NB4 (cell line): ENCODE measurements at places on chromosomes 1 and 21.

GRCh38 chr1:72734415-72734814 is 452.1 kb upstream of the NEGR1 start:
- DNase-seq = no peak

- no peak for DNase-seq
These were observed 3.7 kb upstream of the MEGF6 start for GRCh38 chr1:3614755-3615742.

DNA sequence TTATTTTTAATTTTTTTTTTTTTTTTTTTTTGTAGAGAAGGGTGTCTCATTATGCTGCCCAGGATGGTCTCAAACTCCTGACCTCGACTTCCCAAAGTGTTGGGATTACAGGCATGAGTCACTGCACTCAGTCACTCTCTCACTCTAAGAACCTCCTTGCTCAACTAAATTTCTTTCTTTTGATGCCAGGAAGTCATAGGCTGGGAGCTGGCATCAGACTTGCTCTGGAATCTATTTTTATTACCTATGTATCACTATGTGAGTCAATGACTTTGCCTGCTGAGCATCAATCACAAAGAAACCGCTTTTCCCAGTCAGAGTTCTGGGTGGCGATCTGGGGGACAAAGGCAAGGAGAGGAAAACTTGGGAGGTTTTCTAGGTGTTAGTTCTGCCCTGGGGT is 35.5 kb upstream of the PARP1 start:
- no peak for DNase-seq

DNA sequence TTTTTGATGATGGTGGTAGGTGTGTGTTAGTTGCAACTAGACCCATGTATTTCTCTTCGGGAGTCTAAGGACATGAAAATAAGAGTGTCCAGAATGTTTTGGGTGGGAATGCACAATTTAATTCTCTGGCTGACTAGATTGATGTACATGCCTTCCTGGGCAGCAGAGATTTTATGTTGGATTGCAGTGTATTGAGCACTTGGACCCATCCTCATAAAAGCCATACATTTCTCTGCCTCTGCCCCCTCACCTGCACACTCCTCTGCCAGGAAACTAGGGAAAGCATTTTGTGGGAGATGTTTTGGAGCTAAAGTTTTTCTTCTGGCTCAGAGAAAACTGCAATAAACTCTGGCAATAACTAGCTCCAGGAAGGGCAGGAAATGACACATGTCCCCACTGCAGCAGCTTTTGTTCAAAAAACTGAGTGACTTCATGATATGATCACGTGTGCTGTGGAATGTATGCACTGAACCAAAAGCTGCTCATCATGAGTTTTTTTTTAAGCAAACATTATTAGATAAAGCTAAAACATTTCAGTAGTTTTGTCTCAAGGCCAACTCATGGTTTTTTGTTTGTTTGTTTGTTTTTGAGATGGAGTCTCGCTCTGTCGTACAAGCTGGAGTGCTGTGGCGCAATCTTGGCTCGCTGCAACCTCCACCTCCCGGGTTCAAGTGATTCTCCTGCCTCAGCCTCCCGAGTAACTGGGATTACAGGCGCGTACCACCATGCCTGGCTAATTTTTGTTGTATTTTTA is 17.6 kb downstream of the RIT1 start:
- DNase-seq = peak; percentile 49

GRCh38 chr1:221704306-221704705 is 37.6 kb downstream of the DUSP10 start:
- DNase-seq = peak; percentile 54
